ENCODE measurements at places on chromosomes 1 and 21.

- DNase-seq: no peak
Observed at GRCh38 chr1:170321113-170321512, 175.4 kb downstream of the NTMT2 start.

DNA sequence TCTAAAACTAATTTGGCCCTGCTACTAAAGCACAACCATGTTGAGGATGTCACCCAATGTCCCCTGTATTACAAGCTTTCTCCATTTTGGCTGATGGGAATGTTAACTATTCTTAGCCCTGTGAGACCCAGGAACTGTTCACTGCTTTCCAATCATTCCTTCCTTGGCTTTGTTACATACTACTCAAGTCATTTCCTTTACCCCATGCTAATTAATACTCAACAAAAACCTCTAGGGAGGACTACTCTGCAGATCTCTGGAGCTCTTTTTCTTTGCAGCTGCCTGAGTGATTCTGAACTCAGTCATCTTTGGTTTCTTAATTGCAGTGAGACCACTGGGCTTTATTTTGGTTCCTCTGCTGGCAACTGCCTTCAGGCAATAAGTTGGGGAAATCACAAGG, 23.3 kb upstream of the RPE65 start:
- DNase-seq: no peak

DNA sequence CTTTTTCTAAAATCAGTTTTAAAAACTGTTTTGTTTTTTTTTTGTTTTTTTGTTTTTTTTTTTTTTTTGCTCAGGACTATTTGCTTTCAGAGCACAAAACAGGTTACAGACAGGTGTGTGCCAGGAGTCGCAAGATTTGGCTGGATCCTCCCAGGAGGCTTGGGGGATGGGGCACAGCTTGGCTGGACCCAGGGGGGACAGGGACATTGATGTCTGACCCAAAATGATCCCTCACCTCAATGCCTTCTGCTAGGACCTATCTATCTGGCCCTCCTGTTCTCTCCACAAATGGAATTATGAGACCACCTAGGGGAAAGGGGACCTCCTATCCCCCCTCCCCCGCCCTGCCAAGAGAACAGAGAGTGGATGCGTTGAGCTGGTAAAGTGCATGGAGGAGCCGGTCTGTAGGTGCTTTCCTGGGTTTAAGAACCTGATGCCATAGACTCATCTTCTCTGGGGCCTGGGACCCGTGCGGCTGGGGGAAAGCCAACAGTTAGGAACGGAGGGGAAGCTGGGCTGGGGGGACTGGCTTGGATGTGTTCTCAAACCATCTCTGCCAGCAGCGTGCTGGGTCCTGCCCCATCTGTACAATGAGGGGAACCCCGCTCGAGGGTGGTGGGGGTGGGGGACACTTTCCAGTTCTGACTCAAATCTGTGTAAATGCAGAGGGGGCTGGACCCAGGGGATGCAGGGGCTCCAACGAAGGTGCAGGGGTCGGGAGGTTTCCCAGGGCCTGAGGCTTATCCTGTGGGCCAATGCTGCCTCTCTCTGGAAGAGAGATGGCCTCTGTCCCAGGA, 28.9 kb downstream of the RUNX3 start:
- no peak for DNase-seq

DNA sequence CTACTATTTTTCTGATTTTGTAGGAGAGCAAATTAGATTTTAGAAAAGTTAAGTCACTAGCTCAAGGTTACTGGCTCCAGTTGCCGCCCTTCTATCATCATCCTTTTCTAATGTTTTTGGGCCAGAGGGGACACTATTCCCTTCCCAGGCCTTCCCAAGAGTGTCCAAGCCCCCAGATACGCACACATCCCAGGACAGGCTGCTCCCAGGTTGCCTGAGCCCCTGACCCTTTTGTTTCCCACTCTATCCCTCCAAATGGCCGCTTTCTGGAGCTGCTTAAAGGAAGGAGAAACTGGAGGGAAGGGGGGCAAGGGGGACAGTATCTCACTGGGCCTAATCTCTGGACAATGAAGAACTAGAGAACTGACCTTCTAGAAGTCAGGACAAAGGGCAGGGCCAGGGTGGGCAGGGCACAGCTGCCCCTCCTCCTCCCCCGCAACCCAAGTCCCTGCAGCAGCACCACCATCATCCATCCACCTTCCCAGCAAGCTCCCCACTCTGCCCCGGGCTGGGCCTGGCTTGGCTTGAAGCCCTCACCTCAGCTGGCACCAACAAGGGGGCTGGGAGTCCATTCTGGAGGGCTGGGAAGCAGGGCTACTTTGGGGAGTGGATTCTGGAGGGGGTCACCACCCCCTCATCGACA, 1.1 kb upstream of the MAP7D1 start:
- no peak for DNase-seq

DNA sequence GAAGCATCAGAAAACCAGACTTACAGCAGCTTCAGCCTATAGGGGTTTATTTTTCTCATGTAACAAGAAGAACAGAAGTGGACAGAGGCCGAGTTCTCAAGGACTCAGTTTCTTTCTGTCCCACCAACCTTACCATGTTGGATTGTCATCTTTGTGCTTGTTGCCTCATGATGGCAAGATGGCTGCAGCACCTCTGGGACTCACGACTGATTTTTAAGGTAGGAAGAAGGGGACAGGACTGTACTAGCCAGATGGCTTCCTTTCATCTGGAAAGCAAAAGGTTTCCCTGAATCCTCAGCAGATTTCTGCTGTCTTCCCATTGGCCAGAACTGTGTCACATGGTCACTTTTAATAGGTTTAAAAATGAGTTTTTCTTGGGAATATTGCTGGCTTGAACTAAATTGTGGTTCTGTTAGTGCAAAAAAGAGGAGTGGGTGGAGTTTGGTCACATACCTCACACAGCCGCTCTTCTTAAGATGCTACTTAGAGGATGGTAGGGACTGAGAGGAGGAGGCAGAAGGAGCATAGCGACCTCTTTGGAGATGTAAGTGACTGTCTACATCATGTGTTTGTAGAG, 48.1 kb upstream of the ENAH start:
- no peak for DNase-seq

DNA sequence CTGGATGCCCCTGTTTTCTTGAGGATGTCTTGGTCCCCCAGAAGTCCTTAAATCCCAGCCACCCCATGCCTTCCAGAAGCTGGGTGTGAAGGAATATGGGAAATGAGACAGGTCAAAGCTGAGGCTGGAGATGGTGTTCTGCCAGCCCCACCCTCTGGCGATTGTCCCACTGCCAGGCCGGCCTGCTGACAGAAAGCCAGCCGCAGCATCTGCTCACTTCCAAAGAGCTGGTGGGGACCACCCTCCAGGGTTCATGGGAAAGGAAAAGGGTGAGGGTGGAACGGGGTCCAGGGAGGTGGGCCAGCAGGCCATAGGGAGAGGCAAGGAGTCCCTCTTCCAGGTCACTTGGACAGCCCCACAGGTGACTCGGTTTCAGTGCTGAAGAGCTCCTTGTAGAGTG, 1.9 kb upstream of the LINGO4 start:
- no peak for DNase-seq

- no peak for DNase-seq
Observed at GRCh38 chr21:18819507-18819906, 415.9 kb upstream of the TMPRSS15 start.

- no peak for DNase-seq
Observed at GRCh38 chr1:220426989-220427388, 100.9 kb upstream of the MARK1 start.

GRCh38 chr1:162391790-162392563, 10.4 kb downstream of the C1orf226 start:
- peak; percentile 48 for DNase-seq

DNA sequence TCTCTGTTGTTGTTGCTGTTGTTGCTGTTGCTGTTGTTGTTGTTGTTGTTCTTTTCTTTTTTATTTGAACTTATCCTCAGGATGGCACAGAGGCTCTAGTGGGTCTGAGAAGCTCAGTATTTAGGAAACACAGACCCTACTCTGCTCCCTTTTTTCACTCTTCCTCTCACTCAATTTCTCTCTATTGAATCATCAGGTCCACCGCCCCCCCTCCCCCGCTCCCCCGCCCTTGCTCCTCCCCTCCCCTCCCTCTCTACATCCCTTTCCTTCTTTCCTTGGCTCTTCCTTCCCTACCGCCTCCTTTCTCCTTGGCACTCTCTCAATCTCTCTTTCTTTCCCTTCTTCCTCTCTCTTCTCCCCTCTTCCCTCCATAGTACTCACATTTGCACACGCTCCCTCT, 218.5 kb upstream of the ZC3H12A start:
- DNase-seq: no peak

GRCh38 chr1:219039682-219040154, 134.0 kb upstream of the LYPLAL1 start:
- no peak for DNase-seq

DNA sequence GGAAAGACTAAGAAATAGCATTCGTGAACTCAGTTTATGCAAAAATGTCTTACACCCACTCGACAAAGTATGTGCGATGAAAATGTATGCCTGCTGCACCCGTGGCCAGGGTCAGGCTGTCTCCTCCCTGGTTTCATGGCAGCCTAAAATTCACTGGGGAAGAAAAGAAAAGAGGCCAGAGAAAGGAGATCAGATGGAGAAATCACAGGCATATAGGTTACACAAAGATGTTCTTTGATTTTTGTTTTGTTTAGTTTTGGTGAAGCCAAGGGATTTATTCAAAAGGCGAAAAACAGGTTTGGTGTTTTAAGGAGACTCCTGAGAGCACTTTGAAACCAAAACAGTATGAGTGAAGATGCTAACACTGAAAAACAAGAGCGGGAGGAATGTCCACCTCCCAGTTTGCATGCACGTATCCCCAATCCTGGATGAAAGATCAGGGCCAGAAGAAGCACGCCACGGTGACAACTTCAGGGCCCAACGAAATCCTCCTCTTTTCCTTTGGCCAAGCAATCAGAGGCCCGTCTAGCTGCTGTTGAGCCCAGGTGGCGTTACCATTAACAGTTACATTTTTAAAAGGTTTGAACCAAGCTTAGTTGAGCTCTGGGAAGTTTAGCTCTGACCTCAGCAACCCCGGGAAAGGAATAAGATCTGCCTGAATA, 992 bp upstream of the SSX2IP start:
- no peak for DNase-seq

GRCh38 chr1:109499661-109500536, 6.0 kb downstream of the CYB561D1 start:
- DNase-seq: no peak

DNA sequence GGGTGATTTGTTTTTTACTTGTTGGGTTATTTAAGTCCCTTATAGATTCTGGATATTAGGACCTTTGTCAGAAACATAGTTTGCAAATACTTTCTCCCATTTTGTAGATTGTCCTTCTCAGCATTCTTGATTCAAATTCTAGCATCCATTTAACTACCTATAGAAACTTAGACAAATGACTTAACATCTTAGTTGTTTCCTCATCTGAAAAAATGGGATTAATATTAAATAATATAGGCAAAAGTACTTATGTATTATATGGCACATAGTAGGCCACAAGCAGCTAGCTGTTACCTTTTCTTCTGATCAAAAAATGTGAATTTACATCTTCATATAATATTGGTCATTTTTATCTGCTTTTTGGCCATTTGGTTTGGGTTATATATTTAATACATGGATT, 307.5 kb downstream of the ZP4 start:
- DNase-seq: no peak

- DNase-seq: no peak
Observed at GRCh38 chr1:239817801-239818200, 273.9 kb upstream of the FMN2 start.

GRCh38 chr1:207218512-207219362, 102.7 kb upstream of the CD55 start:
- no peak for DNase-seq
